ENCODE measurements at places on chromosomes 6 and 20.

DNA sequence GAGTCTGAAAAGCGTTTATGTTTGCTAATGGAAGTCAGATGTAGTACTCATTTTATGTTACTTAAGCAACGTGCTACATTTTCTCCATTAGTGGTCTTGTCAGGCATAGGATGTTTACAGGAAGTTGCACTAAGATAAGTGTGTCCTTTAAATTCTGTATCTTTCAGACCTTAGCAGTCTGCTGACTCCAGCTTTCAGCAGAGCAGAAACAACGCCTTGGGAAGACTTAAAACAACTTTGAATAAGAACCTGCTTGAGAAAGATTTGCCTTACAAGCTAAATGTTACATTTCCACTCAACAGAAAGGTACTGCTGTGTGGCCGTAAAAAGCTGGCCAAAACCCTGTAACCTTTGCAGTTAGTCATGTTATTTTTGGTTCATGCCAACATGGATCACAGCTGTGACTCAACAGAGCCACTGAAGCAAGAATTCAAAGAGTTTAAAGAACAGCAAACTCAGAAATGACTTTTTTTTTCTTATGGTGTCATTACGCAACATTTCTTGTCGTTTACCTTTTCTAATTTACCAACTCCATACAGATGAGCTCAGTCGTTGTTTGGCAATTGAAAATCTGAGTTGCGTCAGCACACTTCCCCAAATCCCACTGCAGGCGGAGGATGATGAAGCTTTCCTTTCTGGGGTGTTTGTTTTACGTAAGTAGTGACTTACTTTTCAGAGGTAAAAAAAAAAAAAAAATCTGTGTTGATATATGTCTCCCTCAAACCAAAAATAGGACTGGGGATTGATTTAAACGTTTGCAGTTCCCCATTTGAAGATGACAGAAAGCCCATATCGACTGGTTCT is 27.9 kb upstream of the BMP6 start:
- DNase-seq, result peak; percentile 80

DNA sequence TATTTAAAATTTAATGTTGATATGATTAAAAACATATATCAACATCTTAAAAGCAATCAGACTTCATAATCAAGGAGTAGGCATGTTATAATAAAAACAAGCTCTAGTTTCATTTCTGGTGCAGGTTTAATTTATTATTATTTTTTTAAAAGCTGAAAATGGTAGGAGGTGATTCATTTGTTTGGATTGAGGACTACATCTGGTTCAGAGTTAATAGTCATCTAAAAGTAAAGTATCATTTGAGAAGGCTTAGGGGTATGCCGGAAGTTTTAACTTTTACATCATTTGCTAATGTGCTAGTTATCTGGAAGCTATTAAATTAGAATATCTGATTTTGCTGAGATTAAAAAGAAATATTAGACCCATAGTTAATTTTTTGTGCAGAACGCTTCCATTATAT is 169.5 kb upstream of the LAMA2 start:
- no peak for DNase-seq

DNA sequence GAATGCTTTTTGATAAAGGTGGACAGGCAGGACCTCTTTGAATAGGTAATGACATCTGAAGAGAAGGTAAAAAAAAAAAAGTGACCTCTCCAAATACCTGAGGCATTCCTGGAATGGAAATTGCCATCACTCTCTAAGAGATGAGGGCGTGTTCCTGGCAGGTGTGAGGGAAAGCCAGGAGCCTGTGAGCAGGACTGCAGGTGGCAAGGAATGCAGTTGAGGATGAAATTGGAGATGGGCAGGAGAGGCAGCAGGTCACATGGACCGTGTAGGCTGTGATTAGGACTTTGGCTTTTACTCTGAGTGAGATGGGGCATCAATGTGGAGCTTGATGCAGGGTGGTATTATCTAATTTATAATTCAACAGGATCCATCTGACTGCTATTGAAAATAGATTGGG is 227.4 kb downstream of the LRFN2 start:
- DNase-seq, result no peak

GRCh38 chr6:161274488-161274858 is 612 bp upstream of the AGPAT4 start:
- DNase-seq, result no peak

DNA sequence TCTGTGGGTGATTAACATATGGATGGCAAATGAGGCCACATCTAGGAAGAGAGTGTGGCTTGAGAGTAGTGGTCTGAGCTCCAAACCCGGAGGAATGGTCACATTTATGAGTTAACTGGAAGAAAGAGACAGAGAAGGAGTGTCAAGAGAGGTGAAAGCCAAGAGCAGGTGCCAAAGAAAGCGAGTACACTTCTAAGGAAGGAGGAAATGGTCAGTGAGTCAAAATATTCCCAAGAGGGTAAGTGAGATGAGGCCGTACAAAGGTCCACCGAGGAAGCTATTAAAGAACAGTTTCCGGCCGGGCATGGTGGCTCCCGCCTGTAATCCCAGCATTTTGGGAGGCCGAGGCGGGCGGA is 104.5 kb upstream of the RNF24 start:
- DNase-seq, result peak; percentile 43

DNA sequence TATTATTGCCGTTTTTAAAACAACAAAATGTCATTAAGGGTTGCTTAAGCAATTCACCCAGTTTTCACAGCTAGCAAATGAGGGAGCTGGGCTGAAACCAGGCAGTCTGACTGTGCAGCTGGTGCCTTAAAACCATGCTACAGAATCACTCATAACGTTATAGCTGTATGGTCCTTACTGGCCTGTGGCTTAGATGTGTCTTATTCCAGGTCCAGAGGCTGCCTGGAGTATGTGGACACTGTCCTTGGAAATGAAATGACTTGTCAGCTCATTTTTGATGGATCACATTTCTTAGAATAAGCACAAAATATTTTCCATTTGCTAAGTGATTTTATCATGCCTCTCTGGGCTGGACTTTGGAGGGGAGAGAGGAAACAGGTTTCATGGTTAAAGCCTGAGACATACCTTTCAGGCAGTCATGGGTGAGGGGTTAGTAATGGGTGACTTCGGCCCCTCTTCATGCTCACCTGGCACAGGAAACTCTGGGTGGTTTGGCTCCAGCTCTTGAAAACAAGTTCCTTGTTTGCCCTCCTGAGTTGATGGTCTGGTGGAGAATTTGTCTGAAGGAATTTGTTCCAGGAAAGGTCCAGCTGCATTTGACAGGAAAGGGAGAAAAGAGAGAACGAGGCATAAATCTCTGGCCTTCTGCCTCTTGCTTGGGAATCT is 823.2 kb downstream of the DHX35 start:
- DNase-seq, result peak; percentile 52

DNA sequence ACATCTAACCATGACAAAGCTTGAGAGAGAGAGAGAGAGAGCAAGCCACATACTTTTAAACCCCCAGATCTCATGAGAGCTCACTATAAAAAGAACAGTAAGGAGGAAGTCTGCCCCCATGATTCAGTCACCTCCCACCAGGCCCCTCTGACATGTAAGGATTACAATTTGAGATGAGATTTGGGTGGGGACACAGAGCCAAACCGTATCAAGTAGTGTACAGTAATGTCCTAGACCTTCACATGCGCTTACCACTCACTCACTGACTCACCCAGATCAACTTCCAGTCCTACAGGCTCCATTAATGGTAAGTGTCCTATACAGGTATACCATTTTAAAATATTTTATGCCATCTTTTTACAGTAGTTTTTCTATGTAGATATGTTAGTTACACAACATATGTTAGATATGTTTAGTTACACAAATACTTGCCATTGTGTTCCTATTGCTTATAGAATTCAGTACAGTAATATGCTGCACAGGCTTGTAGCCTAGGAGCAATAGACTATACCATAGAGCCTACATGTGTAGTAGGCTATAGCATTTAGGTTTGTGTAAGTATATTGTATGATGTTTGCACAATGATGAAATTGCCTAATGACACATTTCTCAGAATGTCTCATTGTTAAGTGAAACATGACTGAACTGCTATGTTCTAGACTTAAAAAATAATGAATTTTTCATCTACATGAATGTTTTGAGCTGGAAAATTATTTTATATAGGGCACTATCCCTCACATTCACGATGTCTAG is 11.7 kb downstream of the TSPYL1 start:
- DNase-seq, result no peak

DNA sequence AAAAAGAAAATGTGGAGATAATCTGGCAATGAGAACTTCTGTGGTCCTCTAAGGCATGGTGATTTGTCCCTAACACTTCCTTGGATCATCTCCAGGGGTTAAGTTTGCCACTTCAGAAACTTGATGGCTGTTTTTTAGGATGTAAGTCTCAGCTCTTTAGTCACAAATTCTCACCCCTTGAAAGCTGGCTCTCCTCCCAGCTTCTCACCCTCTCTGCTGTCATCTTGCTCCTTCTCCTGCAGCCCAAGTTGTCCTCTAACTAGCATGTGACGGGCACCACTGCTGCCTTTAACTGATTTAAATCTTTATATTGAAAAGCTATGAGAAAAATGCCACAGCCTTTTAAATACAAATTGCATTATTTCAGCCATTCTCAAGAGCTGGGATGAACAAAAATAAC is 107.8 kb downstream of the MAP3K5 start:
- no peak for DNase-seq

GRCh38 chr20:59047938-59048680 is 5.5 kb upstream of the PRELID3B start:
- no peak for DNase-seq

- no peak for DNase-seq
Measured at GRCh38 chr20:48098866-48099265, 313.6 kb upstream of the SULF2 start.

- DNase-seq, result no peak
Measured at GRCh38 chr6:42448927-42449659, 2.6 kb downstream of the TRERF1 start.

Measured in adrenal gland (tissue), 19 donors.